ENCODE measurements at places on chromosomes 4 and X.
A peak's percentile ranks its signal among the peaks of the same experiment; 100 is the strongest.

DNA sequence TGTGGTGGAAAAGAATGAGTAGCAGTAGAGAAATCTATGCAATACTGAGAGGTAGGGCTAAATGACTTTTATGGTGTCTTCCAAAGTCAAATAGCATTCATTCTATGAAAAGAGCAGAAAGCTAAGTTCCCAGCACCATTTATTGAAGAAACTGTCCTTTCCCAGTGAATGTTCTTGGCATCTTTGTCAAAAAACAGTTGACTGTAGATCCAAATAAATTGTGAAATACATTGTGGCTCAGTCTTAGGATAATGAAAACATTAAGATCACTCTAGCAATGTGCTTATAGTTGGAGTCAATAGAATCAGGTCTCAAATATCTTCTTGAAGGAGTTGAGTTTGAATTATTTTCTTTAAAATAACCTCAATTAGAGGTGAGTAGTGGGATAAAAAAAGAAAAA, 19.4 kb downstream of the AREG start:
- no peak for DNase-seq

- DNase-seq: no peak
These were observed 12.8 kb upstream of the UBQLN2 start for GRCh38 chrX:56550667-56551066.

DNA sequence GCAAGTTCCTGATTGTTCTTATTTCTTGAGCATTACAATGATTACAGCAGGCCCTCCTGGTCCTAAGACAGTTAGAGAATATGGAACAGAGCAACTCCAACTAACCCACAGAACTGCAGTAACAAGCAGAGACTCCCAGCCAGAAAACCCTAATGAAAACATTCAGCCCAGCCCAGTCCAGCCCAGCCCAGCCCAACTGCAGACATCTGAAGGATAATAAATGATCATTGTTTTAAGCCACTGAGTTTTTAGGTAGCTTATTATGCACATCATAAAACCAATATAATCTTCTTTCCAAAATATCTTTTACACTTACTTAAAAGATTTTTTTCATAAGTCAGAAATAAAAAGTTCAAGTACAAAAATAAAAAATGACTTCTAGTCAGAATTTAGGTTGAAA, 51.3 kb downstream of the SPOCK3 start:
- no peak for DNase-seq

- peak; percentile 21 for DNase-seq
These were observed 105.1 kb downstream of the ADRA2C start for GRCh38 chr4:3871181-3871852.

GRCh38 chr4:182494103-182494502, 250.9 kb downstream of the TENM3 start:
- no peak for DNase-seq

- no peak for DNase-seq
These were observed 106.0 kb upstream of the PLAC1 start for GRCh38 chrX:134764202-134764785.

- DNase-seq: no peak
These were observed 123.7 kb downstream of the ANAPC4 start for GRCh38 chr4:25500626-25501316.

DNA sequence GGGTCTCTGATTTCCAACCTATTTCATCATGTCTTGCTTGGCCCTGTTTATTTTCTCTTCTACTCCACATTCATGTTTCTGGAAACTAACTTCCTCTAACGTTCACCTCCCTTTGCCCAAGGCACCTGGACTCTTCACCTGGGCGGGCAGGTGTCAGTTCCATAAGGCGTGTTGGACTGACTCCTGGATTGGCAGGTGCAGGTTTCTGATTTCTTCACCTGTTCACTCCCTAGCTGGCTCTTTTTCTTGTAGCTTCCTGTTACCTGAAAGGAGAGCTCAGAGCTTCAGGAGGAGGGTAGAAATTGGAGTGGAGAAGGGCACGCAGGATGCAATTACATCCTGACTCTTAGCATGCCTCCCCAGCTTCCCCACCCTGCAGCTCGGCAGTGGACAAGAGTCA, 350.8 kb upstream of the KLF3 start:
- DNase-seq: peak; percentile 90

DNA sequence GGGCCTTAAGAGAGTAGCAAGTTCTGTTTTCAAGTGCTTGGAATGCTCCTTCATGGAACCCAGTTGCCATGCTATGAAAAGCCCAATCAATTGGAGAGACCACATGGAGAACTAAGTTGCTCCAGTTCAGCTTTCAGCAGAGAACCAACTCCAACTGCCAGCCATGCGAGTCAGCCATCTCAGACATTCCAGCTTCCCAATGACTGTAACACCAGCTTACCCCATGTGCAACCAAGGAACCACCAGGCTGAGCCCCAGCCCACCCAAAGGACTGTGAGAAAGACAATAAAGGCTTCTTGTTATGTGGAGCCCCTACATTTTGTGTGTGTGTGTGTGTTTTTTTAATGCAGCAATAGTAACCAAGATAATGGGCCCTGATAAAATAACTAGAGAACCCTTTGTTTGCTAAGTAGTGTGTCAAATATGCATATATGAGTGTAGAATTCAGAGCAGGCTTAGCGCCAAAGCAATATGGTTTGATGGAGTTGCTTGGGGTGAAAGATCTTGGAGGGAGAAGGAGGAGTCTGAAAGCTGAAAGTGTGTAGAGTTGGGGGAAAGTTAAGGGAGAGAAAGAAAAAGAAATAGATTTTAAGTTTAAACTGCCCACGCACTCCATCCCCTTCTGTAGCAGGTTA, 35.0 kb upstream of the CCKAR start:
- no peak for DNase-seq

GRCh38 chr4:146098978-146099377, 76.5 kb upstream of the LSM6 start:
- no peak for DNase-seq

GRCh38 chr4:123744664-123745290, 348.2 kb downstream of the SPRY1 start:
- DNase-seq: no peak

- DNase-seq: no peak
These were observed 34.7 kb upstream of the LGI2 start for GRCh38 chr4:25065431-25065858.

GRCh38 chr4:41346306-41347061, 89.8 kb downstream of the UCHL1 start:
- no peak for DNase-seq

GRCh38 chr4:6192245-6192644, 8.1 kb downstream of the JAKMIP1 start:
- DNase-seq: no peak

DNA sequence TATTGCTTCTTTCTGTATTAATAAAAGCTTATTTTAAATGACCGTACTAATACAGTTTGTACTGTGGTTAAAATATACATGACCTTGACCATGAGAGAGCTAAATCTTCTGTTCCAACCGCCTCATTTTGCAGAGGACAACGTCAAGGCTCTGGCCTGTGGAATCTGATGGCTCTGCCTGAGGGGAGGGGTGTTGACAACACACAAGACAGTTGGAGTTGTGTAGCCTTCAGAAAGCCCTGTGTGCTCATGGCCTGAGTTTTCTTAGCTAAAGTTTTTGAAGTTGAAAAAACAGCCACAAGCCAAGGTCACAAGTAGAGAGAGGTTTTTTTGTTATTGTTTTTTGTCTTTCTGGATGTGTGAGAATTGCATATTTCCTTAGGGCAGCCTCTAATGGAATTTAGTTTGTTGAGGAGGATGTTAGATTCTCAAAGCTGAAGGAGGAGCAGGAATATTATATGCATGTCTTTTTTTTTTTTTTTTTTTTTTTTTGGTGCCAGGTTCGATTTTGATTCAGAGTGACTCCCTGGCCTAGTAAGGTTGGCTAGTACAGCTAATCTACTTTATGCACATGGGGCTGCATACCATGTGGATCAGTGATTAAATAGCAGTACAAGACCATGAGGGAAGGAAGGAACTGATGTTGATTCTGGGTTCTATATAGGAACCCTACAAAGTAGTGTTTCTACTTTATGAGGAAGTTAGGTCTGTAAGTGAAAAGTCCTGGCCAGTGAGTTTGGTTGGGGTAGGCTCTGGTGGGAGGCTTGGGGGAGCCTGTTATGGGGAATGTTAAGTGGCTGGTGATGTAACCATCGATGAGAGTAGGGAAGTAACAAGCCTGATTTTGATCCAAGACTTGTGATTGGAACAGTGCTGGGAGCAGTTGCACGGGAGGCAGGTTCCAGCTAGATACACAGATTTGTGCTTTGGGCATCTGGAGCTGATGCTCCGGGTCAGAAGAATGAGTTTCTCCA, 20.3 kb downstream of the SMS start:
- no peak for DNase-seq

- DNase-seq: no peak
These were observed 156.9 kb downstream of the CBR4 start for GRCh38 chr4:168852933-168853713.

DNA sequence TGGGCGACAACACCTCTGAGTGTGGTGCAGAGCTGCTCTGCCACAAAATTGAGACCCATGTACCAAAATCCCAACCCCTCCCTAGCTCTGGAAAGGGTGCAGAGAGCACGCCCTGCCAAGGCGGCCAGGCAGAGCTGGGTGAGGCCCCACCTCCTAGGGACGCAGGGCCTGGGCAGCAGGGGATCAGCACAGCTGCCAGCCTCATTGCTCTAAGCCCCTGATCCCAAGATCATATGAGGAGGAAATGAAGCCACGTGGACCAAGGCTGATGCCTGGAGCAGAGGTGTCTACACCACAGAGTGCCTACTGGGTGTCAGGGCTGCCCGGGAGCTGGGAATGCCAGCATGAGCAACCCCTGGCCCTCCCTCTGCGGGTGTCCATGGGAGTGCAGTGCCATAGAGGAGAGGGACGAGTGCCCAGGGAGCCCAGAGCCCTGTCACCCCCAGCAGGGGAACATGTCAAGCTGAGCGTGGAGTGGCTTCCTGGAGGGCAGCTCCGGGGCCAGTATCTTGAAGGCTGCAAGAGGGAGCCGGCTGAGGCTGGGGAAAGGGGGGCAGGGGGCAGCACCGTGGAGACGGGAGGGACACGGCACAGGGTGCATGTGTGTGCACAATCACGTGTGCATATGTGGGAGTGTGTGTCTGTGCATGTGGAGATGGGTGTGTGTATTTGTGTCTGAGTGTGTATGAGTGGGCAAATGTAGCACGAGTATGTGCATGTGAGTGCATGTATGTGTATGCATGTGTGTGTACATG, 63.9 kb upstream of the PSAPL1 start:
- DNase-seq: no peak

GRCh38 chrX:39705290-39705689, 392.5 kb downstream of the BCOR start:
- DNase-seq: peak; percentile 57

GRCh38 chr4:180610324-180610723, 1632.9 kb upstream of the TENM3 start:
- no peak for DNase-seq

GRCh38 chr4:47913330-47913729, 1.1 kb downstream of the NFXL1 start:
- no peak for DNase-seq

DNA sequence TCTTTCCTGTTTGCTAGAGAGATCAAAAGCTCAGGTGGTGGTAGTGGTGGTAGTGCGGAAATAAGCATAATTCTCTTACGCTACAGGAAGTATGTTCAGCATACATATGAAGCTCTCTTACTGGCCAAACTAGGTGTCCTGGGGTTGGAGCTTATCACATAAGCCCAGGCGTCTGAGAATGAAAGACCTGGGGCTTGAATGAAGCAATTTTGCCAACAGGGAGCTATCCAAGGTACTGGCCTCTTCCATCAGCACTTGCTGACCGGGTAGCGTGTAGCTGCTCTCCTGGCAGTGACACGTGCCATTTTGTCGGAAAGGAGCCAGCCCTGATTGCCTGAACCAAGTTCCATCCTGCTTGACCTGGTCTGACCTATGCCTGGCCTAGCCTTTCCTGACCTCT, 65.9 kb upstream of the HPF1 start:
- DNase-seq: no peak

GRCh38 chr4:20428436-20429160, 176.9 kb downstream of the SLIT2 start:
- no peak for DNase-seq

DNA sequence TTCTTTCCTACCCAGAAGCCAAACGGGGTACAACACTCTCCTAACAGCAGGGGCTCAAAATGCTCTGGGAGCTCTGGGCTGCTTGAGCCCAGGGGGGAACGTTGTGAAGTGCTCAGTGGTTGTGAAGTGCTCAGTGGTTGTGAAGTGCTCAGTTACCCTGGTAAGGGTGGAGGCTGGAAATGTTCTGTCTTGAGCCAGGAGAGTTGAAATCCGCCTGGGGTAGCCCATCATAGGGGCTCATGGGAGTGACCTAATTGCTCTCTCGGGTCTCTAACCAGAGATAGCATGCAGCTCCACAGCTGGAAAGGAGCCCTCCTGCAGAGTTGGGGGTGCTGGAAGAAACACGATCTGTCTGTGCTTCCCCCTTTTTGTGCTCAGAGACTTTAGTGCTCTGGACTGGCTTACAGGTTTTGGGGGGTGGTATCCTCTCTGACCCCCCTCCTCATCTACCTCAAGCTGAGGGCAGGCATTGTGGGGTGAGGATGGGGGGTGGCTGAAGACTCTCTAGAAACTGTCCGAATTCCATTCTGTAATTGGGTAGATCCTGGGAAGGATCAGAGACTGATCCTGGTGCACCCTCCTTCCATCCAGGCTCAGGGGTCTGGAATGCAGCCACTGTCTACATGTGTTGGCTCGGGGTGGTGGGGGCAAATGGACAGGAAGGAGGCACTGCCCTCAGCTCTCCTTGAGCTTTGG, 2.7 kb downstream of the EFNB1 start:
- no peak for DNase-seq

DNA sequence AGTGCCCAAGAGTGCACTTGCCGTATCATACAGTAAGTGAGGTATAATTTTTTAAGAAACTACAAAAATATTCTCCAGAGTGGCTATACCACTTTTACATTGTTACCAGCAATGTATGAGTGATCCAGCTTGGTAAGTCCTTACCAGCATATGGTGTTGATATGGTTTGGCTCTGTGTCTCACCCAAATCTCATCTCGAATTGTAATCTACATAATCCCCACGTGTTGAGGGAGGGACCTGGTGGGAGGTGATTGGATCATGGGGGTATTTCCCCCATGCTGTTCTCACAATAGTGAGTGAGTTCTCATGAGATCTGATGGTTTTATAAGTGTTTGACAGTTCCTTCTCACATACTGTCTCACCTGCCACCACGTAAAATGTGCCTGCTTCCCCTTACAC, 44.8 kb downstream of the RBMX start:
- no peak for DNase-seq

DNA sequence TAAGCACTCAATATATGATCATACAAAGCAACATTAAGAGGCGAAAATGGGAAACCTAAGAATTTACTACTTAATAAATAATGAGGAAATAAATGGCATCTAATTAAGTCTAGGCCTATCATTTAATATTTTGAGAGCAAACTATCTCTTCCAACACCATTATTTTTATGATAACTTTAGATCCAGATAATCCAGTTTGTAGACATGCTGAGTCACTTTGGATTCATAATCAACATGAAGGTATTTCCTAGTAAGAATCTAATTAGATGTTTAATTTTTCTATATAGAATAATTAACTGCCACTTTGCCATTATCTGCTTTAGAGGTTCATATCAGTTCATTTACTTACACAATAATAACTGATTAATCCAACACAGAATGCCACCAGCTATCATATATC, 336.2 kb downstream of the INPP4B start:
- no peak for DNase-seq
